ENCODE measurements at places on chromosomes 2 and 18.

- no peak for DNase-seq
Measured at GRCh38 chr2:10033251-10034006, 9.9 kb upstream of the KLF11 start.

DNA sequence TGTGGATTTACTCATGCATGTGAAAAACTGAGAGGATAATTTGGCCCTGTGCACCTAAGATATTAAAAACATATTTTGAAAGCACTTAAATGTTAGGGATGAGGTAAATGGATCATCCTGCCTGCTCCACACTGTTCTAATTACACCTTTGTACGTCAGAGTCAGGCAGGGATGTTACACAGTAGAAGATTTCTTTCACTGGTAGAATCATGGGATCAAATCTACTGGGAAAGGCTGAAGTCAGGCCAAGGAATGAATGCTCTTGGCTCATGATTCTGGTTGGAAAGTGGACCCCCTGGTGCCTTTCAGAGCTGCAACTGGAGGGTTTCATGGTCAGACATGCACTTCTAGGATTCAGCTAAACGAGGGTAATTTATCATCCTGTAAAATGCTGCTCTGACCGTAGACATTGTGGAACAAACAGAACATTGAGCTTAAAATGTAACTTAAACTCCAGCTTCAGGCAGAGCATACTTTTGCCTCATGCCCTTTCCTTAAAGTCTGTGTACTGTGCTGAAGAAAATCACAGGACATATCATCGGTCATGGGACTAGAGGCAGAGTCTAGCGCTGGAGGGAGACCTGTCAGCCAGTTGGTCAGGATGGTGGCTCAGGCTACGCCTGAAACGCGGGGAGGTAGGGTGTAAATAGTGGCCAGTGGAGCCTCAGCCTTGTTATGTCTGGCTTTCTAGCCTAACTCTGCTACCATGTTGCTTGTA, 4.9 kb downstream of the KCNE4 start:
- DNase-seq: peak; percentile 81

DNA sequence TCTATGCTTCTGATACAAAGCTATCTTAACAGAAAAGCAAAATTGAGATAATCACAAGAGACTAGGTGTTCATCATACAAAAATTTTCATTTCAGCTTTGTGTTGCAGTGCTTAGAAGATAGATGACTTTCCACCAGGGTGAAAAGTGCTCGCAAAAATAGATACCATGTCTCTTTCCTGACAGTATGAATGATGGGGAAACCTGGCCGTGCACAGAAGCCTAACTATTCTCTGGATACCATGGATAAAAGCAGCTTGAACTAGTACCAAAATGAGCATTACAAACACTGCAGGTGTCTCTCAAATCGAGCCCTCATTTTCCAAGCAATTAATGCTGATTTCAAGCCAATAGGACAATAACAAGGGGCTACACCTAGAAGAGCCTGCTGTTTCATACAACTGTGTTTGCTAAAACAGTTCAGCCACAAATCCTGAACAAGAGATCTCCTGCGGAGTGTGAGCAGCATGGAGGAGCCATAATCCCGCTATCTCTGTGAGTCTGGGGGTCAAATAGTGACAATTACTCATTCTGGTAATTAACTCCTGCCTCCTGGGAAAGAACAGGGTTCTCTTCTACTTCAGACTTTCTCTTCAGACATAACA, 507.6 kb downstream of the PID1 start:
- no peak for DNase-seq

GRCh38 chr2:42722320-42723190, 41.4 kb downstream of the OXER1 start:
- peak; percentile 76 for DNase-seq

DNA sequence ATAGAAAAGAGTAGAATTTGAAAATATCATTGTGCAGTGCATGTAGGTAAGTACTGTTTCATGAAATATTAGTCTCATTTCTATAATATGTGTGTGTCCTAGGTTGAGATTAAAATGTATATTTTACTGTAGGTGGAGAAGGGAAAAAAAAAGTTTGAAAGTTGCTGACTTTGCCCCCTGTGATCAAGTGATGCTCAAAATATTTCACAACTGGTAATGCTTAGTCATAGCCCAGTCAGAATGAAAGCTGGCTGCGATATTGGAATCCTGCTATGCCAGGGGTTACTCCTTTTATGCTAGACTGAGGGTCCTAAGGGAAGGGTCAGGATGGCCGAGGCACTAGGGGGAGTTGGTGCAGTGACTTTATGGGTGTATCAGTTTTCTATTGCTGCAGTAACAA, 19.5 kb upstream of the CFAP36 start:
- DNase-seq: peak; percentile 52

- DNase-seq: no peak
Measured at GRCh38 chr2:135121016-135121657, 69.0 kb downstream of the RAB3GAP1 start.

- peak; percentile 56 for DNase-seq
Measured at GRCh38 chr2:157777427-157777826, 98.7 kb downstream of the ACVR1 start.

GRCh38 chr18:58567453-58568196, 61.3 kb downstream of the ALPK2 start:
- peak; percentile 99 for DNase-seq

GRCh38 chr2:235756491-235756890, 262.6 kb downstream of the AGAP1 start:
- no peak for DNase-seq

DNA sequence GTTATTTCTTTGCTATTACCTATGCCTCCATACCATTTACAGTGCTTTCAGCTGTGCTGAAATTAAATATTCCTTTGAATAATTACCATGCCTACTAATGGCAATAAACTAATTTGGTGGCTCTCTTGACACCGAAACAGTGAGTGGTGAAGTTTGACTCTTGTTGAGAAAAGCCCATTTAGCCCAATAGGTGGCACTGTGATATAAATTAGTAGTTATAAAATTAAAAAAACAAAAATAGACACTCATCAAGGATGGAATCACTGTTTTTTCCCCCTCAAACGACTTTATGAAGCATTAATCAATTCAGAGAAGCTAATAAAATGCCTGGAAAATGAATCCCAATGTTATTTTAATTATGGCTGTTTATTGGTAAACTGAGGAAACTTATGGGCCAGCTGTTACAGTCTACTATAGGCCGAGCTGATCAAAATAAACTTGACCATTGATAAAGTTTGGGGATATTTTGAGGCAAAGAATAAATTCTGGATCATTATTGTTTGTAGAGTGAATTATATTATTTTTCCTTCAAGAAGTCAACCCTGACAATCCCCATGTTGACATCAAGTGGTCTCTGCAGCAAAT, 339.6 kb downstream of the TRIB2 start:
- peak; percentile 4 for DNase-seq

- no peak for DNase-seq
Measured at GRCh38 chr2:64250063-64250462, 105.8 kb upstream of the PELI1 start.

GRCh38 chr2:99651930-99652670, 162.3 kb upstream of the REV1 start:
- peak; percentile 82 for DNase-seq

- DNase-seq: no peak
Measured at GRCh38 chr2:1091895-1092585, 141.4 kb downstream of the SNTG2 start.

DNA sequence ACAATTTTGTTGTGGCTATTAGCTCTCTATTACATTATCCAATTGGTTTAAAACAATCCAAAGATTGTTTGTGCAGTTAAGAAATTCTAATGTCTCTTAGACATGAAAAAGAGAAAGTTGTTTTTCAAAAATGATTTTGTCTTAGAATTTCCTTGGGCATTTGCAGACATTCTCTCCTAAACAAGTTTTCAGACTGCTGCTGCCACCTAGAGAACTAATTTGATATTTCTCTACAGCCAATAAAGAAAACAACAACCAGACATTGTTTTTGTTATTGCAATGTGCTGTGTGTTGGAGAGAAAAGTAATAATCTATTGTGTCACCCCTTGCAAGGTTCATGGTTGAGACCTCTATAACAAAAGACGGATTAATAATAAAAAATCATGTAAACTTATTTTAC, 119.0 kb upstream of the SYT4 start:
- DNase-seq: peak; percentile 1

- DNase-seq: no peak
Measured at GRCh38 chr2:240239325-240239724, 98.9 kb upstream of the OTOS start.

- DNase-seq: no peak
Measured at GRCh38 chr2:125259451-125259850, 1234.4 kb downstream of the CNTNAP5 start.

- DNase-seq: no peak
Measured at GRCh38 chr2:21944536-21944935, 820.8 kb downstream of the TDRD15 start.

DNA sequence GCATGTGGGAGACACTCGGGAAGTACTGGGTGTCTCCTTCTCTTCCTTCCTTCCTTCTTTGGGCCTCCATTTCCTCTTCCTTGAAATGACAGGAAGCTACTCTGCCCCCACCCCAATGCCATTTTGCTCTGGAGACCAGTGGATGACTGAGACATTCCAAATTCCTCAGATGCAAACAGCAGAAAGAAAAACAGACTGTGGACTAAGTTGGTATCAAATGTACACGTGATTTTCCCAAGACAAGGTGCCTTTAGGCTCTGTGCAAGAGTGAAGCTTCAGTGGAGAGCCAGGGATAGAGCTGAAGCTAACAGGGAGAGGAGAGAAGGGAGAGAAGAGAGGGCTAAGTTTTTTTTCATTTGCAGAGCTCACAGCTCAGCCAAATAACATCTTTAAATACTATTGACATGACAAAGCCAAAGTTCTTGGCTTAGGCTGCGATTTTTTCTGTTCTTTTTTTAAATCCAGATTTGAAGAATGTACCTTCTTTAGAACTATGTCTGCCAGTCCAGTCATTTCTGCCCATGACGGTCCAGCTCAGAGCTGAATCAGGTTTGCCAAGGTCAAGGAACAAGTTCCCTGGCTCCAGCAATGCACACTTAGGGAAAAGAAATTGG, 84.5 kb upstream of the LCLAT1 start:
- peak; percentile 62 for DNase-seq

- DNase-seq: no peak
Measured at GRCh38 chr2:217387776-217388387, 528.0 kb upstream of the TNP1 start.

DNA sequence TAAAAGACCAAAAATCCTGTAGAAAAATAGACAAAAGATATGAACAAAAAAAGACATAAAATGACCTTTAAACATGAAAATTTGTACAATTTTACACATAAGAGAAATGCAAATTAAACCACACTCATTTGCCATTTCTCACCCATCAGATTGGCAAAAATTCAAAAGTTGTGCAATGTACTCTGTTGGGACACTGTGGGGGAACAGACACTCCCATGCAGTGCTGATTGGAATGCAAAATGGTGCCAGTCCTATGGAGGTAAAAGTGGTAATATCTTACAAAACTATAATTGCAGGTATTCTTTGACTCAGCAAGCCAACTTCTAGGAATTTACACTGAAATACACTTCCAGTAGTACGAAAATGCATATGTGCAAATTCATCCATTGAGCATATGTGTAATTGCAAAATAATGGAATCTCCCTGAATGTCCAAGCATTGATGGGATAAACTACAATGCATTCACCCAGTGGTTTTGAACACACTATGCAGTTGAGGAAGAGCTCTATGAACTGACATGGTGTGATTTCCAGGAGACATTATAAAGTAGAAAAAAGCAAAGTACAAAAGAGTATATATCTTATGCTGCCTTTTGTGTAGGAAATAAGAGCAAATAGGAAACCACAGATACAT, 201.8 kb upstream of the ZNF521 start:
- DNase-seq: no peak

- no peak for DNase-seq
Measured at GRCh38 chr2:98050070-98050469, 36.9 kb upstream of the VWA3B start.

DNA sequence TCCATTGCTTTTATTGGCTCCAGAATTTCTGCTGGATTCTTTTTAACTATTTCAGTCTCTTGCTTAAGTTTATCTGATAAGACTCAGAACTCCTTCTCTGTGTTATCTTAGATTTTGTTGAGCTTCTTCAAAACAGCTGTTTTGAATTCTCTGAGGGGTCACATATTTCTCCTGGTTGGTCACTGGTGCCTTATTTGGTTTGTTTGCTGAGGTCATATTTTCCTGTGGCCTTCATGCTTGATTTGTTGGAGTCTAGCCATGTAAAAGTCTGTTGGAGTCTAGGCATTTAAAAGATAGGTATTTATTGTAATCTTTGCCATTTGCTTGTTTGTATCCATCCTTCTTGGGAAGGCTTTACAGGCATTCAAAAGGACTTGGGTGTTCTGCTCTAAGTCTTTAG, 398.7 kb downstream of the DSEL start:
- peak; percentile 39 for DNase-seq

- DNase-seq: no peak
Measured at GRCh38 chr2:154587739-154588138, 110.8 kb upstream of the KCNJ3 start.

DNA sequence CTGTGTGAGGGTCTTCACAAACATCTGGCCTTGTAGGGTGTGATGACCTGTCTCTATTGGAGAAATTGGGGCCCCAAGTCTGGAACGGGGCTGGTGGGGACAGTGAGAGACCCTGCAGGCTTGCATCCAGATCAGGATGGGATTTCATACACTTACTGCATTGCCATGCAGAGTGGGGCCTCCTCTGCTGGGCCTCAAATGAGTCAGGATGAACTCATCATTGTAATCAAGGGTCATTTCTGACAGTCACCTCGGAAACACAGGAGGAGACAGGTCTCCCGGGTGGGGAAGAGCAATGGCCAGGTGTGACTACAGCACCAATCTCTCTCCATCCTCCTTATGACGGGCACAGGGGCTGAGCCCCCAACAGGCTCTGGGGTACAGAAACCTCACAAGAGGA, 48.1 kb upstream of the GALR1 start:
- no peak for DNase-seq

GRCh38 chr2:91442246-91442905, 2750.9 kb downstream of the RPIA start:
- DNase-seq: no peak

DNA sequence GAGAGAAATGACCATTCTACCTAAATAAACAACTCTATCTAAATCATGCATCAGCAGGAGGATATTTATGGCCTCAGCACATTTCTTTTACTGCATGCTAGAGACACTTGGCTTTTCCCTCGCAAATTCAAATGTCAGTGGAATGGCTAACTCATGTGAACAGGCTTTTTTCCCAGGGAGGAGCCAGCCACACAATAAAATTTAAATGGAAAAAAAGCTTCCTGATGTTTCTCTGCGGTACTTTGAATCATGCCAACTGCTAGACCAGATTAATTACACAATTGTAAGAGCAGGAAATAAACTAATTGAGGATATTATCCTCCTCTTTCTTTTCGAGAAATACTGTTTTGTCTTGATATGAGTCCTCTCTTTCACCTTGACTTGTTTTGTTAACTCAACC, 676.3 kb downstream of the IRS1 start:
- DNase-seq: peak; percentile 26

DNA sequence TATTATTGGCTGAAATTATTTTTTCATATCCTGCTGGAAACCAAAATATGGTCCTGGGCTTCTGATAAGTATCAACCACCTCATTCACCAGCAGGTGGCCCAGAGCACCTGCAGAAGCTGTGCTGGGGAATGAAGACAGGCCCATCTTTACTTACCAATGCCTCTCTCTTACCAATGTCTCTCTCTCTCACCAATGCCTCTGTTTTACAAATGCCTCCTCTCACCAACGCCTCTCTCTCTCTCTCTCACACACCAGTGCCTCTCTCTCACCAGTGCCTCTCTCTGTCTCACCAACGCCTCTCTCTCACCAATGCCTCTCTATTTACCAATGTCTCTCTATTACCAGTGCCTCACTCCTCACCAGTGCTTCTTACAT, 2.3 kb upstream of the MAL start:
- no peak for DNase-seq

GRCh38 chr2:48749291-48750127, 6.0 kb downstream of the LHCGR start:
- DNase-seq: no peak

Measured in fibroblast of skin of right quadriceps (primary cell).